Transverse colon (tissue), 4 donors: ENCODE measurements at places on chromosomes 1 and 21. TPM values are rescaled to one million over a fixed set of nuclear protein-coding genes. Genes with fewer than 3 reads are reported as not detected.
A peak's percentile ranks its signal among the peaks of the same experiment; 100 is the strongest.

GUCA2A gene
- 3.2 TPM for total RNA-seq

- H3K4me1 ChIP-seq: no peaks in the 10 kb centered on the region
- no peak overlapping the region for H3K4me3 ChIP-seq
- no peaks in the 10 kb centered on the region for H3K36me3 ChIP-seq
Observed at GRCh38 chr1:115144176-115144575, 54.9 kb upstream of the TSPAN2 start.

- H3K4me3 ChIP-seq: no peak overlapping the region
- H3K4me1 ChIP-seq: no peaks in the 10 kb centered on the region
- H3K27ac ChIP-seq: peak overlapping the region; percentile 45
- no peak for DNase-seq
- H3K27me3 ChIP-seq: no peaks in the 10 kb centered on the region
Observed at GRCh38 chr1:89719502-89720306, 86.8 kb downstream of the LRRC8C start.

- H3K4me3 ChIP-seq: no peak overlapping the region
- no peaks in the 10 kb centered on the region for H3K27me3 ChIP-seq
- H3K4me1 ChIP-seq: peaks cover 8% of the 10 kb centered on the region
- no peak for DNase-seq
Observed at GRCh38 chr21:27759820-27760219, 792.9 kb upstream of the ADAMTS5 start.

DNA sequence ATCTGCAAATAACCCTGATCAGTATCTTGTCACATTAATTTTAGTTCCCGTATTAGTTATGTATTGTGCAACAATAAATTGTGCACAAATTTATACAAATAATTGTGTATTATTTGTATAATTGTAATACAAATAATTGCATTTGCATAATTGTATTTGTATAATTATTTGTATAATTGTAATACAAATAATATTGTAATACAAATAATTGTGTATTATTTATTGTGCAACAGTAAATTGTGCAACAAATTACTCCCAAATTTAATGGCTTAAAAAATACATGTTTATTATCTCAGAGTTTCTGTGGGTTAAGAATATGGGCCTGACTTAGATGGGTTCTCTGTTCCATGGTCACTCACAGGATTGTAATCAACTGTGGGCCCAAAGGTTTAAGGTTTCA, 86.2 kb upstream of the SAMSN1 start:
- DNase-seq: no peak
- H3K27me3 ChIP-seq: no peaks in the 10 kb centered on the region
- H3K36me3 ChIP-seq: no peaks in the 10 kb centered on the region
- no peak overlapping the region for H3K4me3 ChIP-seq
